Dermis blood vessel endothelial cell (primary cell): ENCODE measurements at places on chromosomes 13 and 19. TPM values are rescaled to one million over a fixed set of nuclear protein-coding genes. Genes with fewer than 3 reads are reported as not detected.
A peak's percentile ranks its signal among the peaks of the same experiment; 100 is the strongest.

CEACAM20 gene
- 0.05 TPM in 1 of 2 replicates, not detected in the other for total RNA-seq

GRCh38 chr19:41957838-41958366, 1.2 kb downstream of the RABAC1 start:
- DNase-seq, result peak; percentile 90

- DNase-seq, result peak; percentile 68
These were observed 626 bp upstream of the BCL3 start for GRCh38 chr19:44747739-44748425.

DNA sequence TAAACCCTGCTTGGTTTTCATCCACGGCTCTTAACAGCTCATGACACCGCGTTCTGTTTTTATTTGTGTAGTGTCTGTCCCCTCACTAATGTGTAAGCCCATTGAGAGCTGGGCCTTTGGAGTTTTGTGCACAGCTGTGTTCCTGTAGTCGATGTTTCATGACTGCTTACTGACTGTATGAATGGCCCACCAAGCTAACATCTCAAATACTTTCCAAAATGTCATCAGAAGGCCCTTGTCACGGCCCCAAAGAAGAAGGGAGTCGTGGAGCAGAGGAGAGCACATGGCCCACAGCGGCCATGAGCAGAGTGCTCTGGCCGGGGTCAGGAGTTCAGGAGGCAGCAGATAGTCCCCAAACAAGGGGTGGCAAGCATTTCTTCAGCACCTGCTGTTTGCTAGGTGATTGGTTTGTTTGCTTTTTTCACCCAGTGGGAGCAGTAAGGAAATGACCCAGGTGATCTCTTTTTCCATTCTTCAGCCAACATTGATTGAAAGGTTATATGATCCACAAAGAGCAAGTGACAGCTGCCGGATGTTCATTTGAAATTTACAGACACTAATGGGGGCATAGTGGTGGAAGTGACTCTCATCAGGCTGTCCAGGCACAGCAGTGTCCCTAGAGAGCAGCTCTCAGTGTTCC, 315.2 kb downstream of the ATP8A2 start:
- DNase-seq, result no peak

GRCh38 chr19:46270521-46271256, 26.2 kb upstream of the HIF3A start:
- DNase-seq, result no peak
